ENCODE measurements at places on chromosomes 5 and 9. TPM values are rescaled to one million over a fixed set of nuclear protein-coding genes. Genes with fewer than 3 reads are reported as not detected.

DNA sequence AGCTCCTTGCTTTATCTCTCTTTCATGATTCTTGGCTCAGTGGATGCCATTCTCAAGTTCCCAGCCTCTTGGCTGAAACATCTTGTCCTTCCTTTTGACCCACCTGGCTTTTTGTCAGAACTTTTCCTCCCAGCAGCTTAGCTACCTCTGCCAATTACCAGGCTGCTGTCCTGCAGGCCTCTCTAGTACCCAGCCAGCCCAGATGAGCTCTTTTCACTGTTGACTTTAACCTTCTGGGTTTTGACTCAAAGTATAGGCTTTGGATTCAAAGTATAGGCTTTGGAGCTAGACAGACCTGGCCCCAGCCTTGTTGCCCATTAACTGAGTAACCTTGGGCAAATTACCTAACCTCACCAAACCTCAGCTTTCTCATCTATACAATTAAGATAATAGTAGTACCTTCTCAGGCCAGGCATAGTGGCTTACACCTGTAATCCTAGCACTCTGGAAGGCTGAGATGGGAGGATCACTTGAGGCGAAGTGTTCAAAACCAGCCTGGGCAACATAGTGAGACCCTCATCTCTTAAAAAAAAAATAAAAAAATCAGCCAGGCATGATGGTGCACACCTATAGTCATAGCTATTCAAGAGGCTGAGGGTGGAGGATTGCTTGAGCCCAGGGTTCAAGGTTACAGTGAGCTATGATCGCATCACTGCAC is 6.6 kb upstream of the TMEFF1 start:
- no peak for DNase-seq

DNA sequence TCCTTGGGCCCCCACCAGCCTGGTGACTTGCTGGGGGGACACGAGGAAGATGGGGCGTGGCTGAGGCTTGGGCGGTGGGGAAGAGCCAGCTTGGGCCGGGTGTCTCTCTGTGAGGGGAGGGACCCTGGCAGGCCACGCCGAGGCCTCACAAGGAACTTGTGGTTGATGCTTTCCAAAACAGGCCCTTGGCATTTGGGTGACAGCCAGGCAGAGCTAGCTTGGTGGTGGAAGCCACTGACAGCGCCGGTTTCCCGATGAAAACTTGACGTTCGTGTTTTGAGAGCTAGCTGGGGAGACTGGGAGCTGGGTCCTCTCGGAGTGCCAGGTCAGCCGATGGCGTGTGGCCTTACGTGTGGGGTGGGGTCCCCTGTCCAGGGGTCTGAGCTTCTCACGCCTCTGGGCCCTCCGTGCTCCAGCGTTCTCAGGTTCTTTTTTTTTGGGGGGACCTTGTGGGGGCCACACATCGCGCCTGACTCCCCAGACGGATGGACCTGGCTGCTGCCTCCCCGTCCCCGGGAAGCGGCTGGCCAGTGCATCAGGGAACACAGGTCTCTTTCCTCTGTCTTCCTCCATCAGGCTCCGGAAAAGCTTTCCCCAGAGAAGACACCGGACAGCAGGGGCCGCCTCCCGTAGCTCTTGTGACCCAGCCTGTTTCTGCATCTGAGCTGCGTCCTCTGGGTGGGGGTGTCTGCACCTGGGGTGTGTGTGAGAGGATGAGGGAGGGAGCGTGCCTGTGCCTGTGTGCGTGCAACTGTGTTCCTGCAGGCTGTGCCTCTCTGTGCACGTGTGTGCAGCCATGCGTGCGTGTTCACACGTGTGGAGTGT is 129.3 kb upstream of the LPCAT1 start:
- DNase-seq, result peak; percentile 79

DNA sequence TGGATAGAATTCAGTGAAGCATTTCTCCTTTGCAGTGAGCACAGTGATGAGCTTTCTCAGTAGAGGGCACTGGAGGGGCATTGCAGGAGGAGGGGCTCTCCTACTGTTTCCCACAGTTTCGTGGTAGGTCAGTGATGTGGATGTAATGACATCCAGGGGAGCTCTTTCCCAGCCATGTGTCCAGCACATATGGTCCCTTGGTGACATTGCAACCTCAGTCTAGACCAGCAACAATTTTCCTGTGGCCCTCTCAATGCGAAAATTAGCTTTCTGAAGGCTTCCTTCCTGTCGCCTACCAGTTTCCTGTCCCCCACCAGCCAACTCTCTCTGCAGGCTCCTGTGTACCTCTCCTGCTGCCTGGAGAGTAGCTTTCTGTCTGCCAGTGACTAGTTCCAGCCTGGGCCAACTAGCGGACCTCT is 6.9 kb upstream of the PDCL start:
- DNase-seq, result no peak

DNA sequence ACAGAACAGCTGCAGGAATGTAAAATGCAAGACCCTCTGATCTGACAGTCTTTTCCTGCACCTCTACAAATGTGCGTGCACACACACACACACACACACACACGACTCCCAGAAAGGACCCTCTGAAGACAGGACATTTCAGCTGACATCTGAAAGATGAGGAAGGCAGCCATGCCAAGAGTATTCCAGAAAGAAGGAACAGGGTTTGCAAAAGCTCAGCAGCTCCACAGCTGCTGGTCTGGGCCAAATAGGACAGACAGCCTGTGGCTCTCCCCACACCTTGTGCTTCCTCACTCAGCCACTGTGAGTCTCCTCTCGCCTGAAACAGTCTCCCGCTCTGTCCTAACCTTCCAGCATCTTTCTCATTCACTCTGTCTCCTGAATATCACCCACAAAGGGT is 189.0 kb downstream of the PALM2AKAP2 start:
- DNase-seq, result no peak

- no peak for DNase-seq
Observed at GRCh38 chr5:81317536-81317935, 16.1 kb downstream of the ZCCHC9 start.

- DNase-seq, result no peak
Observed at GRCh38 chr5:173004447-173004846, 20.9 kb downstream of the ATP6V0E1 start.

DNA sequence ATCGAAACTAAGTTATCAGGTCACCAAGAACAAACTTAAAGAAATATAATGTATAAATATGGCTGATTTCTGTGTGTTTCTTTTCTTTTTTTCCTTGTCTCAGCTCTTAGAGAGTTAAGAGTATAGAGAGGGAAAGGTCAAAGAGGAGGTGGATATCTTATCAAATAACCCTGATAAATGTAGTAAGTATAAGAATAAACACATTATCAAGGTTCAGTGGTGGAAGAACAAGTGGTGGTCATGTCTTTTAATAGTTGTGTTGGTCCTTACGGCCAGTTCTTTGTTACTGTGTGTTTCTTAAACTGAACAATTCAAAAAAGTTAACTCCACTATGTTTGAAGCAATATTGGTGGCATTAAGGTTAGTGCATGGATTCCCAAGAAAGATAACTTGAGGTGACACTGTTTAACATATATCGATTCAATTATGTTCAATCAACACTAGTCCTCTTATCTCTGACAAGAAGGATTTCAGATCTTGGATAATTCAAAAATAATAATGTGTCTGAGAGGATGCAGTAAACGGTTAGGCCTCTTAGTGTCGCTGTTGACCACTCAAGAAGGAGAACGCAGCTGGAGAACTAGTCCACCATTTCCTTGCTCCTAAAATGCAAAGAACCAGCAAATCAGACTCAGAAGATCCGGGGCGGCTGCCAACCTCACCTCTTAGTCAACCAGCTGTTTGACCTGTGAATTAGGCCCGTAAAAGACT is at the start of gene PCDHGA3:
TSS of gene PCDHGA3 (plus strand) at position 588 of the 711 bp plus-strand sequence. CDS start 205 bp downstream, outside the sequence.
- peak; percentile 92 for DNase-seq

GRCh38 chr9:75105841-75106240 is 17.5 kb downstream of the OSTF1 start:
- no peak for DNase-seq

DNA sequence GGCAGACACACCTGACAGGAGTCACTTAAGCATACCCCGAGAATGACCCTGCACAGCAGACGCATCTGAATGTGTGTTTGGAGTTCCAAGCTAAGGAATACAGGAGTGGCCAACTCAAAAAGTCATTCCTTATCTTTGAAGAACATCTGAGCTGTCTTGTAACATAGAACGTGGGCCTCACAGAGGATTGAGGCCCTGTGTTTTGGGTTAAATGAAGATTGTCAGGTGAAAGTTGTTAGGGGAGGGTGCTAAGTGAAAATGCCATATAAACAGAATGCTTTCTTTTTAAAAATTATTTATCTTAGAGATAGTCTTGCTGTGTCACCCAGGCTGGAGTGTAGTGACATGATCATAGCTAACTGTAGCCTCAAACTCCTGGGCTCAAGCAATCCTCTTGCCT is 100.9 kb downstream of the PIK3R1 start:
- DNase-seq, result no peak

DNA sequence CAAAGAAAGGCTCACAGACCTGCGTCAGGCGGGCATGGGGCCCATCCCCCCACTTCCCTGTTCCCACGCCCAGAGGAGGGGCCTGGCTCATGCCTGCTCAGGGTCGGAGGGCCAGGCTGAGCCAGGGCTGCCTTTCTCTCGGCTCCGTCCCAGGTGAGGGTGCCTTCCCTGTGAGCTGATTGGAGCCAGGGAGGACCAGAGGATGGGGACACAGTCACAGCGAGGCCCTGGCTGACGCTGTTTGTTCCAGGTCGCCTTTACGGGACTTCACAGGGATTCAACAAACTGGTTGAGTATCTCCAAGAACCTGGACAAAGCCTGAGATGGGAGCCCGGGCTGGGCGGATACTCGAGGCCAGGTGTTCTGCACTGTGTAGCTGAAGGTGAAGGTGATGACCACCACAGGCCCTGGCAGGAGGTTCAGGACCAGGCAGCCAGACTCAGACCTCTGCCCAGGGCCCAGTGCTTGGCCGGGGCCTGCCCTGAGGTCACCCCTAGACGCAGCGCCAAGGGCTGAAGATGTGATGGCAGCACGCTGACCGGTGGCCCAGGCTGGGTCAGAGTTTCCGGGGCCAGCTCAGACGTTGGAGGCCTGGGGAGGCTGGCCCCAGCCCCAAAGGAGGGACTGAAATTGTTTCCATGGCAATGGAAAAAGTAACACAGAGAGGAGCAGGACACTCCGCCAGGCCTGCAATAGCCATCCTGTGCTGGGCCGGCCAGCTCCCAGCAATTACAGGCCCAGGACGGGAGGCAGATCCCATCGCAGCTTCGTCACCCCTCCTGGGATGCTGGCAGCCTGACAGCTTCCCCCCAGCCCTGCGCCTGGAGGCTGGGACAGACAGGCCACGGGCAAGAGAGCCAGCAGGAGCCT is 65.3 kb upstream of the ADAMTS2 start:
- DNase-seq, result peak; percentile 44

- DNase-seq, result no peak
Observed at GRCh38 chr9:69044240-69045219, 9.0 kb downstream of the FXN start.

GRCh38 chr5:107157809-107158208 is 512.9 kb downstream of the EFNA5 start:
- no peak for DNase-seq

DNA sequence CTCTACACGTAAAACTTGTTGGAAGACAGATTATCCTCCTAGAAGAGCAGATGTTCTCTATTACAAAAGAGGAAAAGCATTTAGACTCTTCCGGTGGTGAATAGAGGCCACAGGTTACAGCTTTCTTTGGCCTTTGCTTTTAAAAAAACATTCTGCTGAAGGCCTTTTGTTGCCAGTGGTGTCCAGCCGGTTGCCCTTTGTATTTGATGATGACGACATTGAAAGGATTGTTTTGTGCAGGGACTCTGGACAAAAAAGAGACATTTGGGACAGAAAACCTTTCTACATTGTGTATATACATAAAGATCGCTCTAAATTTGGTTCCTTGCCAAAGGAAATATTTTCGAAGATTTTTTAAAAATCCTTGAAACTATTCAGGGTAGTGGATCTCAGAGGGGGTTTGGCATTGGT is 180.3 kb downstream of the C9orf152 start:
- peak; percentile 54 for DNase-seq

- DNase-seq, result no peak
Observed at GRCh38 chr5:170886210-170886894, 24.5 kb downstream of the RANBP17 start.

DNA sequence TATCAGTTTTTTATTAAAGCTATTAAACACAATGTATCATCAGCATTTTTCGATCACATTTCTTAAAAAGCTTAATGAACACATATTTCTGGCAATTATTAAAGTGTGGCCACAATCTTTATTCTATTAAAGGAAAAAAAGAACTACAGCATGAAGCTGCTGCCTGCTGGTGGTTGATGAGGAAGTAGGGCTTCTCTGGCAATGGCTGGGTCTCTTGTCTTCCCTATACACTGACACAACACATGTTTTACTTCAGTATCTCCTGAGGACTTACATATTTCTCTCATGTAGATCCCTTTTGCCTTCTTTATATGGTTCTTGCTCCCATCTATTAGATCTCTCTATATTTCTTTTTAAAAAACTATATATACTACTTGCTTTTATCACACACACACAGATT is 590.7 kb downstream of the RAB3C start:
- peak; percentile 27 for DNase-seq

DNA sequence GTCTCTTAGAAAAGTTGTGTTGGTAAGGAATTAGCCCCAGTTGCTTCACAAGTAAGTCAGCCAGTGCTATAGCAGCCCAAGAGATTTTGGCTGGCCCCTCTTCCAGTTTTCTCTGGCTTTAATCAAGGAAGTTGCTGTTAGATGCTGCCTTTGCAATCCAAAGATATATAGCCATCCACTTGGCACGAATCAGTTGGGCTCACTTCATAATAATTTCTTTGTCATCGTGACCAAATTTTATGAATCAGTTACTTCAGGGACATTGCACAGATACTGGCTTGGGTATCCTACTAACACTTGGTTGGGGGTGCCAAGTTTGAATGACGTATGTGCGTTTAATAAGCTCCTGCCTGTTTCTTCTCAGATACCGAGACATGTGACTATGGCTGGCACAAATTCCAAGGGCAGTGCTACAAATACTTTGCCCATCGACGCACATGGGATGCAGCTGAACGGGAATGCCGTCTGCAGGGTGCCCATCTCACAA is 81.5 kb downstream of the VCAN start:
- no peak for DNase-seq

- DNase-seq, result no peak
Observed at GRCh38 chr5:168591302-168592013, 12.3 kb upstream of the PANK3 start.

DNA sequence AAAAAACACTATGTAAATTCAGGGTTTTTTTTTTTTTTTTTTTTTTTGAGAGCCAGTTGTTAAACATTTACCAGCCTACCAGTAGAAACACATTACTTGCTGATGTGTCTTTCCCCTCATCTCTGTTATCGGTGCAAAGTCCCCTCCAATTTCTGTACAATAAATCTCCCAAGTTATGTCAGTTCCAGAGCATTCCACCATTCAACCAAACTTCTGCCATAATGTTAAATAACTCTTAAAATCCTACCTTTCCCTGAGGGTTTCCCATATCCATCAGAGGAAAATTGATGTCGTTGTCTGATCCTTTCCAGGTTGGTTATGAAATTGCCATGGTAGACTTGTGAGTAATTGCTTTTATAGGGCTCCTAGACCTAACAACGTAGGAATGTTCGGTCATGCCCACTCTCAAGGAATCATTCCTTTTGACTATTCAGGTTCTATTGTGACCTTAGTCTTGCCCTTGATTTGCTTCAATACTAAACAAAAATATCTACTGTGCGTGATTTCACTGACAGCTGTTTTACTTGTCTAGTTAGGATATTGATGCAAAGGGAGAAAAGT is 5.6 kb upstream of the PPP2R2B start:
- no peak for DNase-seq

Gene FAM153A
- total RNA-seq, result not detected

Gene PGM5
- 0.36 TPM for total RNA-seq

Gene F2RL1
- 5.3 TPM for total RNA-seq

Gene FANCC
- total RNA-seq, result 5.4 TPM

Gene PCDHGC4
- 3.8 TPM for total RNA-seq

Gene MED22
- 14.5 TPM for total RNA-seq

Measured in osteoblast (primary cell).